NCI-H2029 (cell line): ENCODE measurements at places on chromosomes 5 and 9.
A peak's percentile ranks its signal among the peaks of the same experiment; 100 is the strongest.

DNA sequence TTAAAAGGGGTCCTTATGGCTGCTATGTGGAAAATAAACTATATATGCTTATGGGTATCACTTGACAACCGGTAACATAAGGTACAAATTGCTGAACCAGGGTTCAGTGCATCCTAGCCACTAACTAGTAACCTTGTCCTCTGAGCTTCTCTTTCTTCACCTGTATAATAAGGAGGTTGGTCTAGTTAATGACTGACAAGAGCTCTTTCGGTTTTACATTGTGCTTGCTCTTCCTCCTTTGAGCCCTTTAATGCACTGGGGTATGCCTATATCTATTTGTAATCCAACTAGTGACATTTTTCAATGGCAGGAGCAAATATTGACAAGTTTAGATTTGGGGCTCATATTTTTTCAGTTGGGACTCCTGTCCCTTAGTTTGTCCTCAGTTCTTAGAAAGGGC lies 66.1 kb downstream of the NPR3 start:
- no peak for DNase-seq

DNA sequence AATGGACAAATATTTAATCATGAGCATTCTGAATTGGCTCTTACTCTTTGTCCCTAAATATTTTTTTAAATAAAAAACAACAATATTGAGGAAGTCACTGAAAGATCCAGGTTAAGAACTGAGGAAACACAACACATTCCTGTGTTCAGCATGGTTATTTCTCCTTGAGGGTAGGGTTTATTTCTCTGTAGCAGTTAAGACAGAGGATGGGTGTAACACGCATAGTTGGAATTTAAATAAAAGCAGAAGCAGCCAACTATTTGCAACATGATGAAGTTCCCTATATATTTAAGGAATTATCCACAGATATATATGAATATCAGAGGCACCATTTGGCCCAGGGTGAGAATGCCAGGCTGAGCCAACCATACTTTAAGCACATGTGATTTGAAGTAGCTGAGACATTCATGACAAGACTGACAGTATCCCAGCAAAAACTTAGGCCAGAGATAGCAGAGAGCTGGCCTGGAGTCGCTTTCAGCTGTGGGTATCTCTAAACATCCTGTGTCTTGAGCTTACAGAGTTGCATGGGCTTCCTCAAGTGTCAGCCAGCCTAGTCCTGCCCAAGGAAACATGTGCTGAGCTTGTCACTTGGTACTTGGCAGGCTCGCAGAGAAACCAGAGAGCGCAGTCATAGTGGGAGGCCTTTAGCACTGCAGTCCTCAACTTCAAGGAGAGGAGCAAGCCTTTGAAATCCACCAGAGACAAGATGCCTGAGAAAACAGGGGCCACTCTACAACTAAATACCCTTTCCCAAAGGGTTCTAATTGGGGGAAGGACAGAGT lies 43.6 kb downstream of the SEMA5A start:
- DNase-seq, result no peak

GRCh38 chr5:963310-963672 lies 45.3 kb upstream of the NKD2 start:
- DNase-seq, result no peak

DNA sequence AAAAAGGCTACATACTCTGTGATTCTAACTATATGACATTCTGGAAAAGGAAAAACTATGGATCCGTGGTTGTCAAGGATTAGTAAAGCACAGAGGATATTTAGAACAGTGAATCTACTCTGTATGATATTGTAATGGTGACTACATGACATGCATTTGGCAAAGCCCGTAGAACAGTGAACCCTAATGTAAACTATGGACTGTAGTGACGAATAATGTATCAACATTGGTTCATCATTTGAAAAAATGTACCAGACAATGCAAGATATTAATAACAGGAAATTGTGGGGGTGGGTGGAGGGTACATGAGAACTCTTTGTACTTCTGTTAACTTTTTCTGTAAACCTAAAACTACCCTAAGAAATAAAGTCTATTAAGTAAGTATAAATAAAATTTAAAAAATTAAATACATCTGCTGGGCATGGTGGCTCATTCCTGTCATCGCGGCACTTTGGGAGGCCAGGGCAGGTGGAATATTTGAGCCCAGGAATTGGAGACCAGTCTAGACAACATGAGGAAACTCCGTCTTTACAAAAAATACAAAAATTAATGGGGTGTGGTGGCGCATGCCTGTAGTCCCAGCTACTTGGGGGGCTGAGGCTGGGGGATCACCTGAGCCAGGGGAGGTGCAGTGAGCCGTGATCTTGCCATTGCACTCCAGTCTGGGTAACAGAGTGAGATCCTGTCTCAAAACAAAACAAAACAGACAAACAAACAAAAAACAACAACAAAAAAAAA lies 101.7 kb upstream of the TBC1D2 start:
- DNase-seq, result no peak

GRCh38 chr5:150295172-150295634 lies 5.6 kb upstream of the CAMK2A start:
- no peak for DNase-seq

DNA sequence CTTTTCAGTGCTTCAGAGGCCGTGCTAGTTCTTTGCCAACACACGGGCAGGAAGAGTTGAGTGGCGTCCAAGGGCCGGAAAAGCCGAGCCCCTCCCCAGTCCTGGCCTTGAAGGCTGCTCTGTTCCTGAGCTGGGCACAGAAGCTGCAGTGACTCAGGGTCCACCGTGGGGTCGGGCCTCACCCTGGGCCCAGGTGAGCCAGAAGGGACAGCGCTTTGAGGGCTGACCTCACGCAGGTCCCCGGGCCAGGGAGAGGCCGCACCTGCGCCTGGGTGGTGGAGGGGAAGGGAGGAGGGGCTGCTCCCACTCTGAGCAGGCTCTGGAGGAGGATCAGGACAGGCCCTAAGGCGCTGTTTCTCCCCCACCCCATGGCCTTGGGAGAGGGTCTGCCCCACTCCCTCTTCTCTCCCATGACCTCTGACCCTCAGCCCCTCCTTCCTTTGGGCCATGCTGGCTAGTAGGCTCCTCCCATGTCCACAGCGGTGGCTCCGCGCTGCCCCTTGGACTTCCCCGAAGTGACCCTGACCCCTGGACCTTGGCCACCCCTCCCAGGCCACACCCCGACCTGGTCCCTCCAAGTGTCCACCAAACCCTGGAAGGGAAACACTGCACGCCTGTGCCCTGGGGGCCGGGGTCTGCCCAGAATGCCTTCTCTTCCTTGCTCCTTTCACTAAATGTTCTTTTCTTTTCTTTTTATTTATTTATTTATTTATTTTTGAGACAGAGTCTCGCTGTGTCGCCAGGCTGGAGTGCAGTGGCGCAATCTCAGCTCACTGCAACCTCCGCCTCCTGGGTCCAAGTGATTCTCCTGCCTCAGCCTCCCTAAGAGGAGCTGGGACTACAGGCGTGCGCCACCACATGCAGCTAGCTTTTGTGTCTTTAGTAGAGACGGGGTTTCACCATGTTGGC lies 19.7 kb upstream of the SLC6A19 start:
- no peak for DNase-seq

GRCh38 chr9:69885931-69886330 lies 65.3 kb downstream of the CFAP95 start:
- DNase-seq, result no peak

- DNase-seq, result no peak
Observed at GRCh38 chr5:6995115-6995514, 281.9 kb downstream of the TENT4A start.

DNA sequence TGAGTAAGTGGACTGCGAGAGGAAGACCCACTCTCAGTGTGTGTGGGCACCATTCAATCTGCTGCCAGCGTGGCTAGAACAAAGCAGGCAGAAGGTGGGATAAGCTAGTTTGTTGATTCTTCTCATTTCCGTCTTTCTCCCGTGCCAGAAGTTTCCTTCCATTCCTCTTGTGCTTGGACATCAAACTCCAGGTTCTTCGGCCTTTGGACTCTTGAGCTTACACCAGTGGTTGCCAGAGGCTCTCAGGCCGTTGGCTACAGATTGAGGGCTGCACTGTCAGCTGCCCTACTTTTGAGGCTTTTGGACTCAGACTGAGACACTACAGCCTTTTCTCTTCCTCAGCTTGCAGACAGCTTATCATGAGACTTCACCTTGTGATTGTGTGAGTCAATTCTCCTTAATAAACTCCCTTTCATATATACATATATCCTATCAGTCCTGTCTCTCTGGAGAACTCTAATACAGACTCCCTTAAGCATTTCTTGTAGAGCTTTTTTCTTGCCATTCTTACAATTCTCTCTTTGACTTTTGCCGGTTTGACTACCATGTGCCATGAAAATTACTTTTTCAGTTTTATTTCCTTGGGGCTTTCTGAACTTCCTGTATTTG lies 494.9 kb downstream of the PRR16 start:
- DNase-seq, result no peak

GRCh38 chr9:121463026-121463807 lies 36.4 kb downstream of the GGTA1 start:
- DNase-seq, result peak; percentile 32

- no peak for DNase-seq
Observed at GRCh38 chr5:38535248-38535750, 21.1 kb downstream of the LIFR start.
